ENCODE measurements at places on chromosomes 2 and 18.

DNA sequence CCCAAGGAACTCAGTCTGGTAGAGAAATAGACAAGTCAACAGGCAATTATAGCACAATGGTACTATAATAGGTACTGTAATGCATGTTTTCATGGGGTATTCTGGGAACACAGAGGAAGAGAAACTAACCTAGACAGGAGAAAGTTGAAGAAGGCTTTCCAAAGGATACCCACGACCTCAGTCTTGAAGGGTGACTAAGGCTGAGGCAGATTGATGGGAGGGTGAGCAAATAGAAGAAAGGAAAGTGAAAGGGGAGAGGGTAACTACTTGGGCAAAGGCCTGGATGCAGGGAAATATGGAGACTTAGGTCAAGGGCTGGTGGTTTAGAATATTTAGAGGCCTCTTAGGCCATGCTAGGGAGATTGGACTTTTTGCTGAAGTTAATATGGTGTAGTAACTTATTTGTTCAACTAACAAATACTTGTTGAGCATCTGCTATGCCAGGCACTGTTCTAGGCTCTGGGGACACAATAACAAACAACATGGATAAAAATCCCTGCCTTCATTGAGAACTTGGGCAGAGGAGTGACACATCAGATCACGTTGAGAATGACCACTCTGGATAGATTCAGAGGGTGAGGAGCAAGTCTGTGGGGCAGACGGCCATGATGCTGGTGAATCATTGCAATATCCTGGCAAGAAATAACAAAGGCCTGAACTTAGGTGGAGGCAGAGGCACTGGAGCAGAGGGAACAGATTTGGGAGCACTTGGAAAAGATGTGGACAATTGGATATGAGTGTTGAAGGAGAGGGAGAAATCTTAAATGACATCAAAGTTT is 56.4 kb downstream of the PLB1 start:
- peak; percentile 29 for DNase-seq

- DNase-seq, result no peak
Measured at GRCh38 chr2:217834057-217834620, 168.7 kb downstream of the TNS1 start.

DNA sequence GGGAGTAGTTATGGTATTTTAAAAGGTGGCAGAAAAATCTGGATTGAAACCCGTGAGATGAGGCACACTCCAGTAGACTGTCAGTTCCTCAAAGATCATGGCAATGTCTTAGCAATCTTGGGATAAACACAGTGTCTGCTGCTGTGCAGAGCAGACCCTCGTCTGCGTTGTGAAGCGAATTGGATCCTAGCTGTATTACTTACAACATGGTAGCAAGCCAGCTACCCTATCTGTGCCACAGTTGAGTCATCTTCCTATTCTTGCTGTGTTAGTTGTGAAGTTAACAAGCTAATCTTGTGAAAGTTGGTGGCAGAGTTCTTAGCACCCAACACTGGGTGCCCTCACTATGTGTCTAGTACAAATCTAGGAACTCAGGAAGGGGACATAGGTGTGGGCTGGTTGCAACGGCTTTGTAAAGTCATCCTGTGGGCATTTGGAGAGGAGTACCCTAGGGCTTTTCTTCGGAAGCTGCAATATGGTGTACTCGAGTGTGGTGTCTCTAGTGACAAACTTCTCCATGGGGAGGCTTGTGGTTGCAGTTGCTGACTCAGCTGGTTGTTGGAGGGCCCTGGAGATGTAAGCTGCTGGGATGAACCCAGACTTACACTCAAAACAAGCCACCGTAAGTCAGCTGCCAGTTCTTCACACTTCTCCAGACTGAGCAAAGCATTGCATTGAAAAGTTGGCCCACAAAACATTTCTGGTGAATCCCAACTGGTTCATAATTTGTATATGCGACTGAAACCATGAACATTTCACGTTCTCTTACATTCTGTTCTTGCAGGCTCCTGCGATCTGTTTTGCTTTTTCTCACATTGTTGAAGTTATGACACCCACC is 61.5 kb downstream of the ADCYAP1 start:
- no peak for DNase-seq

DNA sequence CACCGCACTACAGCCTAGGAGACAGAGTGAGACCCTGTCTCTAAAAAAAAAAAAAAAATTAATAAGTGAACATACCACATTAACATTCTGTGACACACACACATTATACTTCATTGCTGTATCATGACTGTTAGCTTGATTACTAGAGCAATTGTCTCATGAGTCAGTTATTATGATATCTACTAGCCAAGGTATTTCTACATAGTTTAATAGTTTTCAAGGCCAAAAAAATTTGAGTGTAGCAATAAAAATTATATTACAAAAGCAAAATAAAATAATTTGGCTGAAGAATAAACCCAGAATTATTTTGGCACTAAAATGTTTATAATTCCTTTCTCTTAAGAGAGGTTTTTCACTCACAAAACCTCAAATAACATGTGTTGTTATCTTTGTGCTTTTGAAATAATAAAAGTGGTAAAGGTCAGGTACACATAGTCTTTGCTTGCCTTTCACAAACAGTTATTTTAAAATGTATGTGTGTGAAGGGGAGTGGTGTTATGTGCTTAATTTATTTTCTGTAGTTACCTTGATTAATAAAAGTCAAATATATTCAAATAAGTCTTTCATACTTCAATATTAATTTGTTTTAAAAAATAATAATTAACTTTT is 136.9 kb upstream of the SPOPL start:
- DNase-seq, result peak; percentile 44

DNA sequence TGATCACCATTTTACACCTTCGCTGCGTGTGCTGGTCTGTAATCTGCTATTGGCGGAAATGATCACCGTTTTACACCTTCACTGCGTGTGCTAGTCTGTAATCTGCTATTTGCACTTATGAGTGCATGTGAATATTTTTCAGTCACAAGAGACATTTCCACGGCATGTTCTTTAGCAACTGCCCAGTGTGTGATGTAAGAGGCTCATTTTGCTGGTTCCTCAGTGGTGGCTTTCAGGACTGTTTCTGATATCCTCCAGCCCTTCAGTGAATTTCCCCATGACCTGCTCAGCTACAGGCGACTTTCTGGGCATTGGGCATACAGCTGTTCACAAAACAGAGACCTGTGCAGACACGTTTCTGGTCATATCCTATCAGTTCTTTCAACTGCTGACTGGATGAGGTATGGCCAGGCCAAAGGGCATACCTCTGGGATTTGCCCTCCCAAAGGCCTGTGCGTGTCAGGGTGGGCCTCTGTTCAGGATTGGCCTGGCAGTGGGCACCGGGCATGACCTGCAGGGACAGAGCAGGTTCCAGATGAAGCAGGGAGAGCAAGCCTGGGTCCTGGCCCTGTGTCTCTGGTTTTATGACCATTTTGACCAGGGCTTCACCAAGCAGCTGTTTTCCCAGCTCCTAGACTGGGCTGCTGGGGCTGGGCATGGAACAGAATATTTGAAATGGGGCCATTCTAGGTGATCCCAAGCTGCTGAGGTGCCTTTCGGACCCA is 521 bp upstream of the PROM2 start:
- no peak for DNase-seq

DNA sequence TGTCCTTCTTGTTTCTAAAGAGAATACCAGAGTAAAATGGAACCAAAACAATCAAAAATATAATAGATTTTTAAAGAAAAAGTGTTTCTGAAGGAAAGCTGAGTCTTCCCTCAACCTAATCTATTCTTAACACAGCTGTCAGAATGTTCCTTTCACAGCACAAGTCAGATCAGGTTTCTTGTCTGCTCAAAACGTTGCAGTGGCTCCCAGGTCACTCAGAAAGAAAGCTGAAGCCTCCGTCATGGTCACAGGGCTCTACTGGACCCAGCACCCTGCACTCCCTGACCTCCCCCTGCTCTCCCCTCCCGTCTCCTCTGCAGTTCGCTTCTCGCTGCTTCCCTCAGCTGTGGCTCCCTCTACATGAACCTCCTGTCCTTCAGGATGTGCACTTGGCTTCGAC is 90.7 kb upstream of the PTPRM start:
- DNase-seq, result no peak

Data from fibroblast of skin of back (primary cell).